CD4-positive, CD25-positive, alpha-beta regulatory T cell (primary cell): ENCODE measurements at places on chromosomes 5 and 9.

- no peaks in the 10 kb centered on the region for H3K27me3 ChIP-seq
- no peaks in the 10 kb centered on the region for H3K36me3 ChIP-seq
- DNase-seq, result no peak
- H3K4me3 ChIP-seq, result no peak overlapping the region
- H3K4me1 ChIP-seq, result no peaks in the 10 kb centered on the region
Observed at GRCh38 chr5:14900693-14901461, 29.3 kb upstream of the ANKH start.

GRCh38 chr9:37528652-37529471 lies 43.1 kb downstream of the POLR1E start:
- peak overlapping the region; percentile 62 for H3K27ac ChIP-seq
- no peaks in the 10 kb centered on the region for H3K27me3 ChIP-seq
- H3K4me1 ChIP-seq, result peaks cover 12% of the 10 kb centered on the region
- peak; percentile 77 for DNase-seq
- peak overlapping the region; percentile 85 for H3K4me3 ChIP-seq

DNA sequence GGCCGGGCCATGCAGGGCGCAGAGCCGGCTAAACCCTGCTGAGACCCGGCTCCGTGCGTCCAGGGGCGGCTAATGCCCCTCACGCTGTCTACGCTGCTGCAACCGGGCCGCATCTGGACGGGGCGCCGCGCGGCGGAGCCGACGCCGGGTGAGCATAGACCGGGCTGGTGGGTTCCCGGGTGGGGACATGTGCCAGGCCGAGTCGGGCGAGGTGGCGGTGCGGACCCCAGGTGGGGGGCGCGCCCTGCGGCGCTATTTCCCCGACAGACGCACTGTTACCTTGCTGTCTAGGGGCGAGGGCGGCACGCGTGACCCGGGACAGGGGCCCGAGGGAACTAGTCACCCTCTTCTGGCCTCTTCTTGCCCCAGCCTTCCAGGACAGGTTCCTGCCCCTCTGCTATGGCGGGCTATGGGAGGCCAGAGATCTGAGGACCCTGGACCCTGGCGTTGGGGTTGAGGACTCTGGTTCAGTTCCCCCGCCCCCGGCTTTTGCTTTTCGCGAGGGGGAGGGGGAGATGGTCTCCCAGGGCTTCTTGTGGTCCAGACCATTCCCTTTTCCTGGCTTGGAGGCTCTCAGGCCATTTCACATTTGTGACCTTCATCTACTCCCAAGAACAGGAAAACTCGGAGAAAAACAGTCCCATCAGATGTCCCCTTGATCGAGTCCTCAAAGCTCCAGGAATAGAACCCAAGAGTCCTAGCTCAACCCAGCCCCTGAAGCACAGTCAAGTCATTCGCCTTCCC lies 536 bp downstream of the SLC27A4 start:
- DNase-seq, result no peak
- peaks cover 22% of the 10 kb centered on the region for H3K36me3 ChIP-seq
- H3K27me3 ChIP-seq, result no peaks in the 10 kb centered on the region

DNA sequence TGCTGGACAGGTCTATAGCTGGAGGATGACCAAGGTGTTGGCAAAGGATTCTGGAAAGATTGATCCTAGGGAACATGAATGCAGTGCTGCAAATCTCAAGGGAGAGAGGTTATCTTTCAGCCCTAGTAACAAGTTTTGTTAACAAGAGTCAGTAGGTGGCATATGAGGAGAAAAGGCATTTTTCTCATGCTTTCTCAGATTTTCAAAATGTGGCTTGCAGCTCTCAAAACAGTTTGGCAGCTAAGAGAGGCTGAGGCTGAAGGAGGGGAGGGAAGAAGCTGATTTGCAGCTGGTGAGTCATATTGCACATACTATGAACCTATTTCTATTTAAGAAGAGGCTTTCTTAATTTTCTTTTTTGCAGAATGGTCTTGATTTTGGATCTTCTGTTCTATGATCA lies 64.3 kb upstream of the PCA3 start:
- H3K36me3 ChIP-seq, result no peaks in the 10 kb centered on the region
- DNase-seq, result no peak
- H3K4me3 ChIP-seq, result no peak overlapping the region
- H3K27ac ChIP-seq, result no peak overlapping the region

DNA sequence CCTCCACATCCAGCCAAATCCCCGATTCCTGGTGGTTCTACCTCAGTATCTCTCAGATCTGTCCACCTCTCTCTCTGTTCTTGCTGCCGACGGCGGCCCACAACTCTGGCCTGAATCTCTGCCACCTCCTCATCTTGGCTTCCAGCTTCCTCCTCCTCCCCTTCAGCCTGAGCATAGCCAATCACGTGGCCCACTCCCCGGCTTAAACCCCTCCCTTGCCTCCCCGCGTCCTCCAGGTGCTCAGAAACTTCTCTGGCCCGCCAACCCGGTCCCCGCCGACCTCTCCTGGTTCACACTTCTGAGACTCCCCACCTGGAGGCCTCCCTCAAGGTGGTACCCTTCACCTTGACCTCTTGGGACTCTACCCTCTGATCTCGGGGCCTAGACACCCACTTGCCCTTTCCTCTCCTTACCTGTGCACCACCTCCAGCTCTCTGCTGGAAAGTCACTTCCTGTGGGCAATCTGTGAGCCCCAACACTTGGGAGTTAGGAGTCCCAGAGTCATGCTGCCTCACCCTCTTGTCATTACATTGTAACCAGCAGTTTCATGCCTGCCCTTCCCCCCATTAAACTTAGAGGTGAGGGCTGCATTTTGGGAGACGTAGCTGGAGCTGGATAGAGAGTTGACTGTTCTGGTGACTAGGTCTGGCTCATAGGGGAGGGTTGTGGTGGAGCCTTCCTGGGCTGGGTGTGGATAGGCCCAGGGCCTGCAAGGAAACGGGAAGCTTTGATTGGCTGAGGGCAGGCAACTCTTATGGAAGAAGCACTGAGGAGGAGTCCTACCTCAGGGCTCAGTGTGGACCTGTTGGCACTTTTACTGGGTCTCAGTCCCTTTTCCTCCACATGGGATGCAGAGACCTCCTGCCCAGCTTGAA lies 4.5 kb upstream of the SET start:
- H3K27ac ChIP-seq, result peak overlapping the region; percentile 83
- peaks cover 51% of the 10 kb centered on the region for H3K4me1 ChIP-seq
- H3K36me3 ChIP-seq, result no peaks in the 10 kb centered on the region
- H3K27me3 ChIP-seq, result no peaks in the 10 kb centered on the region
- peak overlapping the region; percentile 92 for H3K4me3 ChIP-seq

- H3K27ac ChIP-seq, result no peak overlapping the region
- no peak for DNase-seq
- H3K36me3 ChIP-seq, result no peaks in the 10 kb centered on the region
- no peak overlapping the region for H3K4me3 ChIP-seq
- peaks cover 2% of the 10 kb centered on the region for H3K27me3 ChIP-seq
Observed at GRCh38 chr5:68376935-68377334, 161.4 kb downstream of the PIK3R1 start.

GRCh38 chr9:30349526-30350513 lies 2034.6 kb upstream of the ACO1 start:
- no peaks in the 10 kb centered on the region for H3K4me1 ChIP-seq
- DNase-seq, result no peak
- no peak overlapping the region for H3K4me3 ChIP-seq
- no peaks in the 10 kb centered on the region for H3K36me3 ChIP-seq

DNA sequence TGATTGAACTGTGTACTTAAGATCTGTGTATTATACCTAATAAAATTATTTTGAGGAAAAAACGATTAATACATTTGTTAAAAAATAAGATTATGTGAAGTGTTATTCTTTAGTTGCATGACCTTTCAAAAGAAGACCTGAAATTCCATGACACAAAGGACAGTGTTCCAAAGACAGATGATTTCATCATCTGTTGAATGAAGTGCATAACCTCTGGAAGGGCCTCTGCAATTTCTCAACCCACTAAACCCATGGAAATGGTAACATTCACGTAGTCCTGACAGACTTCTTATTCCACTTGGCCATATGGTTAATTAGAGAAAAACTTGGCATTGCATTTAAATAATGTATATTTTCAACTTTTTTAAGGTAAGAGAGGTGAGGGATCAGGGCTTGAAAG lies 167.2 kb upstream of the CTNND2 start:
- no peak overlapping the region for H3K4me3 ChIP-seq
- H3K27ac ChIP-seq, result no peak overlapping the region
- no peaks in the 10 kb centered on the region for H3K36me3 ChIP-seq
- no peaks in the 10 kb centered on the region for H3K4me1 ChIP-seq
- no peak for DNase-seq

DNA sequence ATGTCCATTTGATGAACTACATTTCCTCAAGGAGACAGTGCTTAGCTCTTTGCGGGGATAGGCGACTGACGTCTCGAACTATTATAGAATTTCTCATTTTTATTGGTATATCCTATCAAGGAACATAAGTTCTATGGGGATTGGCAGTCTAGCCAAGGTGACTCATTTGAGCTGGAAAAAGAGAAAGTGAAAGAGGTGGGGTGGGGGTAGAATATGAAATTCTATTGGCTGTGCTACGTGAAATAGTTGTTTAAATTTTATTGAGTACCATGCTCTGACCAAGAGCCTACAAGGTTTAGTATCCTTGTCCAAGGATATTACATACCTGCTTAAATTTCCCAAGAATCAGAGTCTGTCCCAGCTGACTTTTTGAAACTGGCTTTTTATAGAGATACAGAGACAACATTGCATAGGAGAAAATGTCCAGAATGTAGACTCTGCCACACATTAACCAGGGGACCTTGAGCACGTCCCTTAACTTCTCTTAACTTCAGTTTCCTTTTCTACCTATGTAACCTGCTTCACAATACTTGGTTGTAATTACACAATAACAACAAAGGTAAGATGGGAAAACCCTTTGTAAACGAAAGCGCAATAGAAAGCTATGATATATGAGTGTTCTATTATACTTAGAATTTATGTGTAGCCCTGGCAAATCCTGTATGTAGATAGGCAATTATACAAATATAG lies 226.4 kb upstream of the WWC1 start:
- H3K4me3 ChIP-seq, result no peak overlapping the region
- H3K36me3 ChIP-seq, result no peaks in the 10 kb centered on the region
- H3K27ac ChIP-seq, result no peak overlapping the region
- no peaks in the 10 kb centered on the region for H3K4me1 ChIP-seq
- DNase-seq, result no peak

DNA sequence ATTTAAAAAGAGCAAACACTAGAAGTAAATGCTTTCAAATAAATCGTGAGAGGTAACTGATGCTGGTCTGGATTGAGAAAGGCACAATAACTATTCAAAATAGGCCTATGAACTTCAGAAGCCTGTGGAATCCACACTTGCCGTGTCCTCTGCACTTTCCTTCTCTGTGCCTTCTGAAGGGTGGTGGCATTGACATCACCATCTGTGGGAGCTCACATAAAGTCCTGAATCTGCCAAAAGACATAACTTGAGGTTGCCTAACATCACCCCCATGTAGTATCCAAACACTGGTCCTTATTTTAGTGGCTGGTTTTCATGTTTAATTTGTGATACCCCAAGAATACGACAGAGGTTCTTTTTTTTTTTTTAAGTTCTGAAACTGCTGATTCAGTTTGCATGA lies 59.8 kb downstream of the IRF1 start:
- no peaks in the 10 kb centered on the region for H3K27me3 ChIP-seq
- H3K4me1 ChIP-seq, result peaks cover 74% of the 10 kb centered on the region
- H3K36me3 ChIP-seq, result peaks cover 9% of the 10 kb centered on the region
- H3K4me3 ChIP-seq, result no peak overlapping the region
- peak overlapping the region; percentile 92 for H3K27ac ChIP-seq
- DNase-seq, result no peak

DNA sequence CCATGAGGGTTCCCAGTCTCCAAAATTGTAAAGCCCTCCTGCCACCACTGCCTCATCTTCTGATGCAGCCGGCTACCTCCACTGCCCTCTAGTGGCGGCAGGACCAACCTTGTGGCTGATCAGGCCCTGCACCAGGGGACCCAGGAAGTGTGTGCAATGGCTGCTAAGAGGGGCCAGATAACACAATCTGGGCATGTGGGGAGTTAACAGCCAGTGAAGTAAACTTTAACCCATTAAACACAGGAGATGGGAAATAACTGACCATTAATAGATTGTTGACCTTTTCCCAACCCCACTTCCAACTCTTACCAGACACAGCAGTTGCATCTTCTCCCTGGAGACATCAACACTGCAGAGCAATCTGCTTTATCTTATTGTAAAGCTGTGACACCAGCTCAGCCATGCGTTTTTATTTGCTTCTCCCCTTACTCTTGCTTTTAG lies 63.3 kb downstream of the FREM1 start:
- H3K27ac ChIP-seq, result no peak overlapping the region
- peaks cover 3% of the 10 kb centered on the region for H3K27me3 ChIP-seq
- no peaks in the 10 kb centered on the region for H3K4me1 ChIP-seq
- peak; percentile 50 for DNase-seq

GRCh38 chr5:115098041-115098702 lies 71.5 kb downstream of the TRIM36 start:
- no peaks in the 10 kb centered on the region for H3K4me1 ChIP-seq
- no peak overlapping the region for H3K4me3 ChIP-seq
- peak; percentile 47 for DNase-seq
- no peak overlapping the region for H3K27ac ChIP-seq
- peaks cover 2% of the 10 kb centered on the region for H3K27me3 ChIP-seq

DNA sequence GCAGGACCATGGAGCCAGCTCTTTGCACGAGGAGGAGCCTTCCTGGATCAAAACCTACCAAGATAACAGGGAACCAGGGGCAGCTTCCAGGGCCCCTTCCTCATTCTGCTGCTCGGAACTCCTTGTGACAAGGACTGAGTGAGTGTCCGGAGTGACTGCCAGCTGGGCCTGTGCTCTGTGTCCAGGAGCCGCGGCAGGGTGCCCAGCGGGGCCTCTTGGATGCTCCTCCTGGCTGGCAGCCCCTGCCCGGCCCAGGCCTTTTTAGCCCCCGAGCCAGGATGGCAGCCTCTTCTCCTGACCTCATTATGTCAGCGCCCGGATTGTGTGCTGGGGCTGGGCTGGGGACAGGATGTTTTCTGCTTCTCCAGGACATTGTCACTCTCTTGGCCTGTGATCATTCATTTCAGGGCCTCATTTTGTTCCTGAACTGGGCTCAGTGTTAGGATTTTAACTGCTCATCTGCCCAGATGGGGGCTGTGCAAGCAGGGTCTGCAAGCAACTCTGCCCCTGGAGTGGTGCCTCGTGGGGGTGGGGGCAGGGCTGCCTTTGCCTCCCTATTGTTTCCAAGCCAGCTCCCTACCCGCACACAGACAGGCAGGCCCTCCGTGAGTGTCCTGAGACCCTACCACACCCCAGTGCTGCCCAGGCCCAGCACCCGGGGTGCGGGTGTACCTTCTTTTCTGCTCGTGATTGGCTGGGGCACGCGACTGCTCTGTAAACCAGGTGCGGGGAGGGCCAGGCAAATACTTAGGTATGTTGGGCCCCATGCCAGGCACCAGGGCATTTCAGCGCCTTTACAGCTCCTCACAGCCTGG lies 161.6 kb downstream of the COL23A1 start:
- no peaks in the 10 kb centered on the region for H3K27me3 ChIP-seq
- H3K4me1 ChIP-seq, result no peaks in the 10 kb centered on the region
- H3K4me3 ChIP-seq, result no peak overlapping the region
- no peak overlapping the region for H3K27ac ChIP-seq
- no peaks in the 10 kb centered on the region for H3K36me3 ChIP-seq
- no peak for DNase-seq

DNA sequence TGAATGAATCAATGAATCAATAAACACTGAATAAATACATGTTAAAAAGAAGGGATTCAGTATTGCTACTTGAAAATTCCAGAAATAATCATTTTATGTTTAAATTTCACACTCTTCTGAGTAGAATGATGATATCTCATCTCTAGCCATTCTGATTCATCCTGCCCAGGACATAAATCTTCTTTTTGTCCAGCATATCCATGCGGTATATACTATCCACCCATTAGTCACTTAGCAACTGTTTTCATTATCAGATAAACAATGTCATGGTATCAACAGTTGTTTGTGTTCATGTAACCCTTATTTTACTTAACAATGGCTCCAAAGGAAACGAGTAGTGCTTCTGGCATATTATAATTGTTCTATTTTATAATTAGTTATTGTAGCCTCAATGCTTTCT lies 432.4 kb upstream of the SMC2 start:
- H3K27me3 ChIP-seq, result no peaks in the 10 kb centered on the region
- no peak overlapping the region for H3K27ac ChIP-seq
- no peak overlapping the region for H3K4me3 ChIP-seq
- no peak for DNase-seq
